ENCODE measurements at places on chromosomes 5 and 9. TPM values are rescaled to one million over a fixed set of nuclear protein-coding genes. Genes with fewer than 3 reads are reported as not detected.

DNA sequence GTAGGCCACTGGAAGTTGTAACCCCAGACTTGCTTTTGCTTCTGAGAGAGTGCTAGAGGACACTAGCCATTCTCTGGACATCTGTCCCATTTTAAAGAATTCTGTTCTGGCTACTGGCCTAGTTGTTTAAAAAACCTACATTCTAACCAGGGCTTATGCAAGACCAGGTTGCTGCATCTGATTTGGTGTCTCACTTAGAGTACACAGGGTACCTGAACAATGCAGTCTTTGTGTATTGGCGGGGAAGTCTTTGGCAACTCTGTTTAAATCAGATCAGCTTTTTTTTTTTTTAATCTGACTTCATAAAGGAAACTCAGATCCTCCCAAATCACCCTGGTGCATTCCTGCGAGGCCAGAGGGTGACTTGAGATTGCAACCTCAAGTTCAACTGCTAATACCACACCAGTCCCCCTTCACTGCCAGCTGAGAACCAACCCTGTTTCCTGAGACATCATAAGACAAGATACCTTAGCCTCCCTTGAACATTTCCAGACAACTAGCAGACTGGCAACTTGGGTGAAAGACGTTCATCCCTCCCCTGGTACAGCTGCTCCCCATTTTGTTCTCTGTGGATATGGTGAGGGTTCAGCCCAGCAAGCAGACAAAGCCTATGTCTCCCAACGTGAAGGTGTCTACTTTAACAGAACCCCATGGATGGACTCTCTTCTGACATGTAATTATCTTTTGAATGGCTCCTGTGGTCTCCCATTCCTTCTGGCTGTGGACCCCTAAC, 27.0 kb downstream of the SKP1 start:
- DNase-seq, result no peak

DNA sequence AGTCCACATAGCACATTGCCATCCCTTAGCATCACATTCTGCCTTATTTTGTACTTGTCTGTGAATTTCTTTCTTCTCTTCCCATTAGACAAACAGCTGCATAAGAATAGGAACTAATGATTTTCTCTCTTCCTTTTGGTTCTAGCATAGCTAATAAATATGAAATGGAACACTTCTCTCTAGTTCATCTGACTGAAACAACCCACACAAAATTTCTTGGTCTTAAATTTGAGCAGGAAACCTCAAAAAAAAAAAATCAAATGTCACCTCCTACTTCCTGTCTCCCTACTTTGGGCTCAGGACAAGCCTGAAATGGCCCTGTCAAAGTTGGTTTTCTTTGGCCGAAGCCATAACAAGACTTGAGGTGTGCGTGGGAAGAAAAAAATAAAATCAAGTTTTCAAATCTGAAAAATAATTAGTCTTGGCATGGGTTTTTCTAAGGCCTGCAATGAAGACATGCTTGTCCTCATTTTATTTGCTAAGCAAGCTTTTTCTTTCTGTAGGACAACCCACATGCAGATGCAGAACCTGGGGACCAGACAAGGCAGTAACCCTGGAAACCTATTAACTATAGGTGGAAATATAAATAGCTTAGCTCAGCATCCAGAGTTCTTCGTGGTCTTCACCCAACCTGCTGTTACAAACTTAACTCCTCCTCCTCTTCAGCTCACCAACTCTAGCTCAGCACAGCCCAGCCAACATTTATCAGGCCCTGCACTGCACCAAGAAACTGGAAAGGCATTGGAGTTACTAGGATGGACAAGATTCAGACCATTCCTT, 523.5 kb upstream of the KLF4 start:
- DNase-seq, result no peak

DNA sequence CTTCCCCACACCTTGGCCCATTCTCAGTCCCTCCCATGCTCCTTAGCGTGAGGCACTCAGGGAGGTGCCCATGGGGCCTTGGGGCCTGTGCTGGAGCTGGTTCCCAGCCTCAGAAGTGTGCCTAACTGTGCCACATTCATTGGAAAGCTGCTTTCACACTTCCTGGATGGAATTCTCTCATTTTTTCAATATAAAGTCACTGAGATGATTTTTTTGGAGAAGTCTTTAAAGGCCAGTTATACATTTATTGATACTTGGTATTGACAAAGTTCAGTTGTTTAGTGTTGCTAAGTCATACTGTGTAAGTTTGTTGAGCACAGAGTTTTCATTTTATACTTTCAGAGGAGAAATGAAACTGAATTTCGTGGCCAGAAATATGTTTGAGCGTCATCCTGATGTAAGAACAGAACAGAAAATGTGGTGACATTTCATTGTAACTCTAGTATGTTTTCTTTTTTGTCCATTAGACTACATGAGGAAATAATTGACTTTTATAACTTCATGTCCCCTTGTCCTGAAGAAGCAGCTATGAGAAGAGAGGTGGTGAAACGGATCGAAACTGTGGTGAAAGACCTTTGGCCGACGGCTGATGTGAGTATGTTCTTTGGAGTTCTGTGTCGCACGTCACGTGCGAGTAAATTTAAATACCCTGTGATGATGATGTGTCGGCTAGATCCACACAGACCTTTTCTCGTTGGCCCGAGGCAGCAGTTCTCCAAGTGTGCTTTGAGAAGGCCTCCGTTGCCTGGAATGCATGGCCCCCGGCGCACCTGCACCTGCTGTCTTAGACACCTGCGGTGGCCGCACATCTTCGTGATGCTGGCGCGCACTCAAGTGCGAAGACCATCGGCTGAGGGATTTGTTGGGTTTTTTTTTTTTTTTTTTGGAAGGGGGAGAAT, 24.1 kb downstream of the TENT4A start:
- DNase-seq, result peak; percentile 38

DNA sequence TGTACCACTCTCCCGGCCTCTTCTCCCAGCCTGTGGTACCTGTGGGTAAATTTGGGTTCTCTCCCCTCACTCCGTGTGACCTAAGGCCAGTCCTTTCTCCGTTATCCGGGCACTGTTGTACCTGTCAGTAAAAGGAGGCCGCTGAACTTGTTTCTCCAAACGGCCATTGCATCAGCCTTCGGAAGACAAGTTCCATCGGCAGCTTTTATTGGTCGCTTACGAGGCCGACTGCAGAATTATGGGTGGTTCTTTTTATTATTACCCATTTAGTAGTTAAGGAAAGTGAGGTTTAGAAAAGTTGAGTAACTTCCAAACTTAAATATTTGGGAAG, 558 bp downstream of the GRPEL2 start:
- DNase-seq, result no peak

GRCh38 chr5:173752653-173753052, 135.5 kb upstream of the CPEB4 start:
- DNase-seq, result no peak

DNA sequence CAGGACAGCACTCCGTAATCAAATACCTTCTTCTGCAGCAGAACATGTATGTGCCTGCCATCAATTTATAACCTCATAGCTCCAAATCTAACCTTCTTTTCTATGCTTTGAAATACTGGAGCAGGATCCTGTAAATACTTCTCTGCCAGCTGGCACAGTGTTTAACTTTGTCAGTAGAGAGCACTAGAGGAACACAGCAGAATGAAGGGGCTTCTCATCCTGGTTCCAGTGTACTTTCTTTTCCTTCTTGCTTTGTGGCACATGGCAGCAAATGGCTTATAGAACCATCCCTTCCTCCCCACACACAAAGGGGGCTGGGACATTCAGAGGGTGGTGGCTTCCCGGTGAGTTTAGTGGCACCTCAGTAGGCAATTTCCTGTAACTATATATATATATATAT, 3.8 kb upstream of the FBXW11 start:
- no peak for DNase-seq

DNA sequence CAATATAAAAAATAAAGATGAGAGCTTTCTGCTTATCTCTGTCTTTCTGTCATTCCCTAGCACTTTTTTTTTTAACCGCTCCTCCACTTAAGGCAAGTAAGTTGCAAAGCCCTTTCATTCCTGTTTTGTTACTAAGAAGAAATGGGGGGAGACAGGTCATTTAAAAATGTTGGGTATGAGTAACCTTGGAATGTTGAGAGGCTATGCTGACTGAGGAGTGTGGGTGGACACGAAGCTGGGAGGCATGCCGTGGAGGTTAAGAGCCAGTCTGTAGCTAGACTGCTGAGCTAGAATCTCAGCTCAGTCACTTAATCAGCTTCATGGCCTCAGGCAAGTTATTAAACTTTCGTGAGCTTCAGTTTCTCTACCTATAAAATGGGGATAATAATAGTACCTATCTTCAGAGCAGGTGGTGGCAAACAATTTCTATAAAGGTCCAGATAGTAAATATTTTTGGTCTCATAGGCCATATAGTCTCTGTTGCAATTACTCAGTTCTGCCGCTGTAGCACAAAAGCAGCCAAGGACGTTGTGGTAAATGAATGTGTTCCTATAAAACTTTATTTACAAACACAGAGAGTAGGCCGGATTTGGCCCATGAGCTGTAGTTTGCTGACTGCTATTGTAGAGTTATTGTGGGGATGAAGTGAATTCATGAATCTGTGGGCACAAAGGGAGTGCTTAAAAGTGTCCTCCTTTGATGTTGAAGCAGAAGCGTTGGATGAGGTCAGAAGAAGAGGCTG, 220.0 kb downstream of the GABBR2 start:
- no peak for DNase-seq

- peak; percentile 34 for DNase-seq
These were observed 69.3 kb downstream of the AMBP start for GRCh38 chr9:114008667-114009410.

DNA sequence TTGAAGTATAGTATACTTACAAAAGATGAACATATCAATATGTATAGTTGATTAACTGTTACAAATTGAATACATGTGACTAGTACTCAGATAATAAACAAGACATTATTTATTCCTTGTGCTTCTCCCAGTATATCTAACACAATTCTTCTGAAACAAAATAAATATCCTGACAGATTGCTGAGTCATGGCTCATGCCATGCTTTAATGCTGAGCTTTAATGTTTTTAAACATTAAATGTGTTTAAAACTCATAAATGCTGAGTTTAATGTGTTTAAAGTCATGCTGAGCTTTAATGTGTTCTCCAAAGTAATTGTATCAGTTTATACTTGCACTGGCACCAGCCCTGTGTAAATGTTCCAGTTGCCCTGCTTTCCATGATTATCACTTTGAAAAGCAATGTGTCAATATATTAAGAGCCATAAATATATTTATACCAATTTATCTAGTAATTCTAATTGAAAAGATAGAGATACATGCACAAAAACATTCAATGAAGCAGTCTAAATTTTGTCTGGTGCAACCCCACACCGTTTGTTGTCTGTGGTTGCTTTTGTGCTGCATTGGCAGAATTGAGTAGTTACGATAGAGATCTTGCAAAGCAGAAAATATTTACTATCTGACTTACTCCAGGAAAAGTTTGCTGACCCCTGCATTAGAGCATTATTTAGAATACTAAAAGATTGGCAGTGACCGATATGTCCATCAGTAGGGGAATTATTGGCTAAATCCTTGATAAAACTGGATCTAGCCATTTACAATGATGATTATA, 15.7 kb downstream of the KIAA1958 start:
- DNase-seq, result no peak

DNA sequence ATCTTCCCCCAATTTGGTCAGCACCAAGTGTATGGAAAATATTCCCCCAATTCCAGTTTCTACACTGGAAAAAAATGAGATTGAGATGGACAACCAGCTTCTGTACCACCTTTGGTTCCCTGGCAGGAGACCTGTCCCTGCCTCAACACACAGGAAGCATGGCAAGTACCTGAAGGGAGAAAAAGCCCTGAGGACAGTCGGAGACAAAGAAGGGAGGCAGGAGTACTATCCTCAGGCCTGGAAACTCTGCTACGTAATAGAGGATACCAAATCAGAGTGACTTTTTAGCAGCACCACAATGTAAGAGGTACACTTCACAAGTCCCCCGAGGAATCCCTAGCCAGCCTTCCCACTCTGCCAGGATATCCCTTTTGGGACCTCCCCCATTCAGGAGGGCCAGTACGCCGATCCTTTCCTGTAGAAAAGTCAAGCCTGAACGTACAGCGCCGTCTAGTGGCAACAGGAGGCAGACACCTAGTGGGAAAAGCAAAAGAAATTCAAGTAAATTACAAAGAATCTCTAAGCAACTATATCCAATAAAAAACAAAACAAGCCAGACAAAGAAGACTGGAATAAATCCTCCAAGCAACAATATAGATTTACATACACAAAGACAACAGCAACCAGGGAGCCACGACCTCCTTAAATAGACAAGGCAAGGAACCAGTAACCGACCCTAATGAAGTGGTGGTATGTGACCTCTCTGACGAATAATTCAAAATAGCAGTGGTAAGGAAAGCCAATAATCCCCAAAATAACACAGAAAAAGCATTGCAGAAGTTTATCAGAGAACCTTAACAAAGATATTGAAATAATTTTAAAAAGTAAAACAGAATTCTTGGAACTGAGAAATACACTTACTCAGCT, 63.3 kb upstream of the SLCO6A1 start:
- no peak for DNase-seq

GRCh38 chr9:2276296-2276695, 261.1 kb downstream of the SMARCA2 start:
- no peak for DNase-seq

DNA sequence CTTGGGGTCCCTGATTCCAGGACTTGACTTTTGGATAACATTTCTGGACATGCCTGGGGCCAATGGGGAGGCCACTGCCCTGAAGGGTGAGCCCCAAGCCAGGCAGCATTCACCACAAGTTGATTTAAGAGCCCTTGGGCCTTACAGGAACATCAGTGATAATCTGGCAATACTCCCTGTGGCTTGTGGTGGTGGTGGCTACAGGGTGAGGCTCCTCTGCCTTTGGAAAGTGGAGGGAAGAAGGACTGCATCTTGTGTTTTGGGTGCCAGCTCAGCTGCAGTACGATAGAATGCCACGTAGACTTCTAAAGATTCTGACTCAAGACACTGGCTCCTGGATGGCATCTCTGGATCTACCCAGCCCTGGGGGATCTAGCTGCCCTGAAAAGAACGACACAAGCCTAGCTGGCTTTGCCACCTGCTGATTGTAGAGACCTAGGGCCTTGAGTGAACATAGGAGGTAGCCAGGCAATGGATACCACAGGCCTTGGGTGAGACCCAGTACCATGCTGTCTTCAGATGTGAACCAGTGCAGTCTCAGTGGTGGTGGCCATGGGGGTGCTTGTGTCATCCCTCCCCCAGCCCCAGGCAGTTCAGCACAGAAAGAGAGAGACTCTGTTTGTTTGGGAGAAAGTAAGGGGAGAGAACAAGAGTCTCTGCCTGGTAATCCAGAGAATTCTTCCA, 79.0 kb upstream of the DAP start:
- no peak for DNase-seq

- no peak for DNase-seq
These were observed 148.0 kb downstream of the RORB start for GRCh38 chr9:74645007-74645639.

Gene TLX3
- not detected for total RNA-seq

Gene BAAT
- total RNA-seq, result not detected

Gene MARCOL
- total RNA-seq, result not detected

Gene C5orf52
- not detected for total RNA-seq

Gene LCNL1
- total RNA-seq, result 0.28 TPM
